Activated CD4-positive, CD25-positive, alpha-beta regulatory T cell treated with anti-CD3 and anti-CD28 coated beads, Interleukin-2, amount 50 U/mL, for 72 hours (primary cell): ENCODE measurements at places on chromosomes 3 and 15.

- no peak for DNase-seq
Observed at GRCh38 chr3:144692488-144692887, 720.9 kb downstream of the DIPK2A start.

DNA sequence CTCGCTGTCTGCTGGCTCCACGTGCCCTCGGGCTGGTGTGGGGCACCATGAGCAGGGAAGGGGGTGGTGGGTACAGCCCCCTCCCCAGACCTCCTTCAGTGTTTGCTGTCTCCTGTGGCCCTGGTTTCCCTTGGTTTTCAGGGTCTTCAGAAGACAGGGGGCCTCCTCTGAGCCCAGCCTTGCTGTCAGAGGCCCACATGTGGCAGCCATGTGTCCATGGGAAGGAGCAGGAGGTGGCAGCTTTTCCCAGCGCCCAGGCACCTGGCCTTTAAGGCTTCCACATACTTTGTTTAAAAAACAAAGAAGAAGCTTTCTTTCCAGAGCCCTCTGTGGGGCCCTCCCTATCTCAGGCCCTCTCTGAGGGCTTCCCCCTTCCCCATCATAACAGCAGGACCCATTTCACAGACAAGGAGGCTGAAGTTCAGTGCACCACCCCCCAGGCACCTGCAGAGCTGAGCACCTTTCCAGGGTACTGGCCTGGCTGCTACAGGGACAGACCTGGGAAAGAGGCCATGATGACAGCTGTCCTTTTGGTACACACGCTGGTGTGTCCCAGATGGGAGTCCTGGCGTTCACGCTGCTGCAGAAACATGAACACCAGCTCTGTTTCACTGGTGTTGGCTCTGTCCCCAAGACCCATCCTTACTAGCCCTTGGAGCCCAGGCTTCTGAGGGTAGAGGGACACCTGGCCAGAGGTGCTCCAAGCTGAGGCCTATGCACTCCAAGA, 73.7 kb downstream of the DNAJB8 start:
- DNase-seq: no peak

DNA sequence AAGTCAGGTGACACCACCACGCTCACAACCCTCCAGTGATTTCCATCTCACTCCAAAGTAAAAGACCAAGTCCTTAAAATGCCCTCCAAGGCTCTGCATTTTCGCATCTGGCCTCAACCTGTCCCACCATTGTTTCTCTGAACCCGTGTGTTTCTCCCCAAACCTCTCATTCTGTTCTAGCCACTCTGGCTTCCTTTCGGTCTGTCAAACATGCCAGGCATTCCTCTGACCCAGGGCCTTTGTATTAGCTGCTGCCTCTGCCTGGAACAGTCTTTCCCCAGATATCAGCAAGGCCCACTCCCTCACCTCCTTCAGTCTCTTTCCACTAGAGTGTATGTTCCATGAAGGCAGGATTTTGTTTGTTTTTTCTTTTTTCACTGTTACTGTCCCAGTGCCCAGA, 16.0 kb downstream of the MAP2K5 start:
- no peak for DNase-seq

DNA sequence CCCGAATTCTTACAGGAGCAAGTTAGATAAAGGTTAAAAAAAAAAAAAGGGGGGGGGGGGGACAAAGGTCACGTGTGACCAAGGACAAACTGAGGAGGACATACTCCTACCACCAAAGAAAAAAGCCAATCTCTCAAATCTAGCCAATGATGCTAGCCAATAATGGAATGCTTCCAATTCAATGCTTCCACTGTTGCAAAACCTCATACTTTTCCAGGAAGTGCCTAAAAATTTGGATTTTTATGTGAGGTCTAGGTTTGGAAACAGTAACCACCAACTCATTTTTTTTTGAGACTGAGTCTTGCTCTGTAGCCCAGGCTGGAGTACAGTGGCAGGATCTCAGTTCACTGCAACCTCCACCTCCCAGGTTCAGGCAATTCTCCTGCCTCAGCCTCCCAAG, 11.4 kb downstream of the MSL2 start:
- DNase-seq: no peak

DNA sequence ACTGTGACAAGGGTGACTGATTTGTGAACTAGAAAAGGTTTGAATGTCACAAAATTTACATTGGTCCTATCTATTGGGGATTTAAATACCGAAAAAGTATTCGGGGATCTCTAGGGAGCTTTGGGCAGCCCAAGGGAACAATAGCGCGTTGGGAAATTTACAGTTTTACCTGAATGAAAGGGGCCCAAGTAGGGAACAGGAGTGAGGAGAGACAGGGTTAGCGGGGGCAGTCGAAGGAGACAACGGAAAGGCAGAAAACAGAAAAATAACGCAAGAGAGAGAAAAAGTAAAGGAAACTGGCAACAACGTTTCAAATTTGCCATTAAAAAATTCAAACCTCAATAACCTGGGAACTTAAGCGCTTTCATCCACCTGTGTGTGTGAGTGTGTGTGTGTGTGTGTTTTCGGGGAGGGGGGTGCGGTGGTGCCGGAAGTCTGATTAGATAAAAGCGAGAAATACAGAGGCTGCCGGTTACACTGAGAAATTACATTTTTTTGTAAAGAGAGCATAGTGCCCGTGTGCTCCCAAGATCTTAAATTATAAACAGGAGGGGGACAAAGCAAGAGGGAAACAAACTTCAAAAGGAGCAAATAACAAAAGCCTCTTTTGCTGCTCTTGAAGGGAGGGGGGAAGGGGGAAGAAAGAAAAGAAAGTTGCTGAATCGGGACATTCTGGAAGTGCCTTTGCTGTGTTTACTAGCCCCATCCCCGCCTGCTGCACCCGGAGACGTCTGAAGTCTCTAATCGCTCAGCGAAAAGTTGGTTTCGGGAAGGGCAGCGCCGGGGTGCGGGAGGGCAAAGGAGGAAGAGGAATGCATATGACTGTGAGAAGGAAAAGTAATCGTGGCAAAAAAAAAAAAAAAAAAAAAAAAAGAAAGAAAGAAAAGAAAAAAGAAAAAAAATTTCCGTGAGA, 721 bp upstream of the ZIC1 start:
- DNase-seq: no peak

GRCh38 chr3:149560001-149560400, 85.5 kb downstream of the TM4SF4 start:
- DNase-seq: no peak

DNA sequence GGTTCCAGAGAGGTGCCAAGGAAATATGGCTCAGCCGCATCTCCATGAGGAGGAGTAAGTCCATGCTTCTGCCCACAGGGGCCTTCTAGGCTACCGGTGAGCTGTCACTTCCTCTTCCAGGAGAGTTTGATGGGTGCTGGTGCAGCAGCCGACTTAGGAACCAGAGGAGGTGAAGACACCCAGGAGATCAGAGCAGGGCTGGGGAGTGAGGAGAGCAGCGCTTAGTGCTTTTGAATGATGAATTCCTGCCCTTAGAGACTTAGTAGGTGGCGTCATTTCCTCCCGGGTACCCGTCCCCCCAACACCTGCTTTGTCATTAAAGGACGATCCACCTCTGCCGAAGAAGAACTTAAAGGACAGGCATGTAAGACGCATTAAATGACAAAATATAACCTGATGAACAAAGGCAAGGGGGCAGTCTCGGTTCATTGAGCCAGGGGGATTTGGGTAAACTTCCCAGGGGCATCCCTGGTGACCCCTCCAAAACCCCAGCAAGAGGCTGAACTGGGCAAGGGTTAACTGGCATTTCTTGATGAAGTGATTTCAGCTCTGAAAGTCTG, 67.6 kb downstream of the HES1 start:
- DNase-seq: no peak

- no peak for DNase-seq
Observed at GRCh38 chr3:129289201-129289921, 10.7 kb downstream of the HMCES start.

DNA sequence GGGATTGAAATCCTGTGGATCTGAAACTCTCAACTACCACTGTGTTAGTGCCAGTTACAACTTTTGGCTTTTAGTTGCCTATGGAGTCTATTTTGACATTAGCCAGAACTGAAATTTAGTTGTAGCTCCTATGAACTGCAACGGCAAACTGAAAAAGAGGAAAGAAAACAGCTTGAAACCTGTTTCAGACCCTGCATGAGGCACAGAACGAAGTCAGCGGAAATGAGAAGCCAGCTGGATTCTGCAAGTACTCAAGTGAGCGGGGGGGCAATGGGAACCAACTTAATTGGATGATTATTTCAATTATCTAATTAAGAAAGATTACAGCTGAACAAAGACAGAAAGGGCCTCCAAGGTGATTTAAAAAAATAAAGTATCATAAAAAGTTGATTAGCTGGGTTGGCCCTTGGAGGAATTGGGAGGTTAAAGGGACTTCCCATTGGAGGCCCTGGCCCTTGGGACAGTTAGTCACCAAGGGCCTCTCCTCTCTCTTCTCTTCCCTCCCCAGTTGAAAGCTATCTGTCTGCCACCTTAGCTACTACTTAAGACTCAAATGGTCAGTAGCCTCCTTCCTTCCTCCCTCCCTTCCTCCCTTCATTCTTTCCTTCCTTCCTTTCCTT, 352.1 kb downstream of the SHQ1 start:
- no peak for DNase-seq

DNA sequence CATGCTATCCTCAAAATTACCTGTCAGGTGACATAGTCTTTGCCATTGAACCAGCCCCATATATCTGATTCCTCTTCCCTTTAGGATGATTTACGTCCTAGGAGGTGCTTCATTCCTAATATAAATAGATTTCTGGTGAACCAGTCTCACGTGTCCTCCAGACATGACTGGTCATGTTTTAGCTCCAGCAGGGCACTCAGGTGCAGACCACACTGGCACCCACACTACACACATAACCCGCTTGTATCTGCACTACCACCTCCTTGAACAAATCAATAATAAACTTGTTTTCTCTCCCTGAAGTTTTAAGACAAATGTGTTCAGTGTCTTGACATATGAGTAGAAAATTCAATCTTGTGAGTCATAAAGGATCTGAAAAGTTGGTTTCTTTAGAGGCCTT, 155.5 kb downstream of the GOLIM4 start:
- no peak for DNase-seq

DNA sequence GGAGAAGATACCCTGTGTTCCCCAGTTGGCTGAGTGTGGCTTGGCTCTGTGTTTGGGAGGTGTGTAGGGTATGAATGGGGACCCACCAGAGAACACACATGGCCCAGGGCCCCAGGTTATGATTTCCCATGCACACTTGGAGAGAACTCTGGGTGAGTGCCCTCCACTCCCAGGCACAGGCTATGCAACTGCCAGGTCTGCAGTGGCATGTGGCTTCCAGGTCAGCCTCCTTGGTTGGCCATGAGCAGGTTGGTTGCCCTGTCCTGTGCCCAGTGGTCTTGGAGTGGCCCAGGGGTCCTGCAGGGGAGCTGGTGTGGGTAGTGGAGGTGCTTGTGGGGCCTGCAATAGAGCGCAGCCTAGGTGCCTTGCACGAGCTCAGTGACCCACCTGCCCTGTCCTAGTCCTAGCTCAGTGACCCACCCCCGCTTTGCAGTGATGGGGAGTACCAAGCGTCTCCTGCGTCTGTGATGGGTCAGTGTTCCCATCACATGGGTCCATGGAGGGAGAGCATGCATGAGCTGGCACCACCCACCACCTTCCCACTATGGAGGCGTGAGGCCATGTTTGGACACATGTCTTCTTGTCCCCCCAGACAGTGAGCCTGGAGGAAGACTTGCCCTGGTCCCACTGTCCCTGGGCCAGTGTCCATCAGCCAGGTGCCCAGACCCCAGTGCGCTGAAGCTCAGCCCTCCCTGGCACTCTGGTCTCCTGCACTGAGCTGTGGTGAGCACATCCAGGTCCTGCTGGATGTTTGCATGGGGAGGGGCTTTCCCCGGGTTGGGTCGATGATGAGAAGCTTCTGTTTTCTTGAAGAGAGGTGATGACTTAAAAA, 217.3 kb downstream of the SNRPN start:
- peak; percentile 9 for DNase-seq

- DNase-seq: no peak
Observed at GRCh38 chr3:189721873-189722665, 90.9 kb downstream of the TP63 start.

DNA sequence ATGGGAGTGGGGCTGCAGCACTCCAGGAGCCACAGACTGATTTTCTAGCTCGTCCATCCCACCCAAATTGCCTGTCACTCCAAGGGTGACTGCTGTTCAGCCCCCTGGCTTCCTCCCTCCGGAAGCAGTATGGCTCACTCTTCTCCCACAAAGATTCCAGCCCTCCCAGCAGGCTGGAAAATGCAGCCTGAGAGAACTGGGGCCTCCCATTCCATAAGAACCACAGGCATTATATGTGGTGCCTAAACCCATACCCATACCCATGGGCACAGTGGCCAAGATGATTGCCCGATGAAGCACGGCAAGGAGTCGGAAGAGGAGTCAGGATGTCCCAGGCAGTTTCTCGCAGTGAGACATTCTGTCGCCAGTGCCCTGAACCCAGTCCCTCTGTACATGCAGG, 6.0 kb upstream of the VILL start:
- DNase-seq: no peak

DNA sequence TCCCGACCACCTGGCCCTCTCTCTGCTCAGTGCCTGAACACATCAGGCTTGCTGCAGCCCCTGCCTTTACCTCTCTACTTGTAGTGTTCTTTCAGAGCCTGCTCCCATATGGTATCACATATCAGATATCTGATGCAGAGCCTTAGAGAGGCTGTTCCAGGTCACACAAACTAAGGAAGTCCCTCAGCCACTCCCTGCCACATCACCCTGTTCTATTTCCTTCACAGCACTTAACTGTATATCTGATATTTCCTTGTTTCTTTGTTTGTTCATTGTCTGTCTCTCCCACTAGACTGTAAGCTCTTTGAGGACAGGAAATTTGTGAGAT, 976 bp upstream of the ALDH1L1 start:
- DNase-seq: no peak

- DNase-seq: no peak
Observed at GRCh38 chr3:107819656-107820055, 271.2 kb downstream of the CD47 start.

DNA sequence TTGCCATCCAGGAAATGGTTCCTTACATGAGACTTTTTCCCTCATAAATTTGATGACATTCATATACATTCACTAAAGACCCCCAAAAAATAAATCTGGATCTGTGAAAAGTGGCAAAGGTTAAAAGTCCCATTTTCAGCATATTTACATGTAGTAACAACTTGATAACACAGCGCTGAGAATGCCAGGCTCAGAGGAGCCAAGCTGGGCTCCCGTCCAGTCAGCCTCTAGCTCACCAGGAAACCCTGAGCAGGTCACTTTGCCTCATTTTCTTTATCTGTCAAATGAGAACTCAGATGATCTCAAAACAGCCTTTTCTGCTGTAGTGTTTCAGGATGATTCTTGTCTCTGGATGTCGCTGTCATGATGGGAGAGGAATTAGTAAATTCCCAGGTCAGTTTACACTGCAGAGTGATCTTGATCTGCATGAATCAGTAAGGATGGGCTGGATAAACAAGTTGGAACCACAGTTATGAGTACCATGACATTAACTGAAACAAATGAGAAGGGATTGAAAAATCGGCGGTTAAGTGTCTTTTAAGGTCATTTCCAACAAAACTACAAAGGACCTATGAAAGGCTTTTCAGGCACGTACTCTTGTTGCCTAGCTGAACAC, 82.8 kb downstream of the PPARG start:
- DNase-seq: no peak

DNA sequence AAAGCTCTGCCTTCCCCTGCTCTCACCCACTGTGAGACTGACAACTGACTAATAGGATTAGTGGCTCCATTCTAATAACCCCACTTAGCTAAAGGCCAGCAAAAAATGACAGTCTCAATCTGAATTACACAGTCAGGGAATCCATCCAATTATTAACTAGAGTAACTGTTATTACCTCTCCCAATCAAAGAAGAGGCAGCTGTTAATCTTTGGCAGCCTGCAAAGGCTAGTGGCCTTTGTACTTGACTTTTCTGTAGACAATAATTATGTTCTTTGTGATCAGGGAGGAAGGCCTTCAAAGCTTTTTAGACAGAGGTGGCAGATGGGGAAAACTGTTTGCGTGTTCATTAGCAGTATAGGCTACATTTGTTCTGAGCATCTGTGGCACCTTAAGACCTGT, 177.7 kb downstream of the ISL2 start:
- no peak for DNase-seq
